ENCODE measurements at places on chromosomes 2 and 18. TPM values are rescaled to one million over a fixed set of nuclear protein-coding genes. Genes with fewer than 3 reads are reported as not detected.

The MC4R gene
- total RNA-seq = not detected

The ACOXL gene
- total RNA-seq = not detected

The METAP1D gene
- total RNA-seq = 10.1 TPM

The BOLL gene
- total RNA-seq = not detected

The KRTCAP3 gene
- 0.57 TPM for total RNA-seq

The TACR1 gene
- total RNA-seq = not detected

The RAB6C gene
- not detected for total RNA-seq

The DUSP11 gene
- 42.6 TPM for total RNA-seq

The ABHD3 gene
- 11.4 TPM for total RNA-seq

The ATG4B gene
- total RNA-seq = 52.5 TPM
